Panc1 (cell line): ENCODE measurements at places on chromosomes 6 and 20.

DNA sequence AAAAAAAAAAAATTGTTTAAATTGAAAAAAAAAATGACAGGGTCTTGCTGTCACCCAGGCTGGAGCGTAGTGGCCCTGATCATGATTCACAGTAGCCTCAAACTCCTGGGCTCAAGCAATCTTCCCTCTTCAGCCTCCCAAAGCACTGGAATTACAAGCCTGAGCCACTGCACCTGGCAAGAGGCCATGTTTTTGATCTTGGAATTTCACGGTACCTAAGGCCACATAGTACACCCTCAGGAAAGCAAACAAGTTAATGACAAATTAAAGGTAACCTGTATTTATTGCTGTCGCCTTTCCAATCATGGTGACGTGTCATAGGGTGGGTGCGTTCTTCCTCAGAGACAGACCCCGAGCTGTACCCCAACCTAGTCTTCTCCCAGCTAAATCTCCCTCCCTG is 79.2 kb downstream of the LINC00237 start:
- DNase-seq = no peak

- DNase-seq = no peak
Observed at GRCh38 chr20:37401282-37401929, 55.5 kb downstream of the SRC start.

DNA sequence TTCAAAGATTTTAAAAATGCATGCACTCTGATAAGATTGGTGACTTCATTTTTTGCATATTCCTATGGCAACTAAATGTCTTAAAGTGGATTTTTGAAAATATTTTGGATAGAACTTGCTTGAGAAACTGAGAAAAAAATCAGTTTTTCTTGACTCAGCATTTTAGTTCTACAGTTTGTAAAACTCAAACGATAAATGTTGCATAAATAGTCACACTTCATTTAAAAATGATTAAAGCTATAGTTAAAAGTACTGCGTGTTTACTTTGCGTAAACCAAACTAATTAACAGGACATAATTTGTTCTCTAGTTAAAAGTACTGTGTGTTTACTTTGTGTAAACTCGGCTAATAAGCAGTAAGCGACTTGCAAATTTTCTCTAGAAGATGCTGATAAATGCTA is 28.3 kb upstream of the MEI4 start:
- no peak for DNase-seq

GRCh38 chr20:21225215-21225947 is 77.8 kb upstream of the XRN2 start:
- DNase-seq = no peak

DNA sequence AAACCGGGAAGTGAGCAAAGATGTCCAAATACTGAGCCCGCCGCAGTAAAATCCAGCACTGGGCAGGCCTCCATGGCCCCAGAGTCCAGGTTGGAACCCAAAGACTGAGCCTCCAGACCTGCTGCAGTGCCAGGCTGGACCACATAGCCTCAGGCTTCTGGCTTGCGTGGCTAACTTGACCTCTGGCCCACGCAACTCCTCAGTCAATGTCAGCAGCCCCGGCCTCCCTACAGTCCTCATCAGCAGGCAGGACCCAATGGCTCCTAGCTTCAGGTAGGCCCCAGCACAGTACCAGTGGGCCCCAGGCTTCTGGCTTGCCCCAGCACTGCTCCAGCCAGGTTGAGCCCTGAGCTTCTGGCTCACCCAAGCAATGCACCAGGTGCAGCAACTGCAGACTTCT is 245.1 kb upstream of the AFDN start:
- no peak for DNase-seq

DNA sequence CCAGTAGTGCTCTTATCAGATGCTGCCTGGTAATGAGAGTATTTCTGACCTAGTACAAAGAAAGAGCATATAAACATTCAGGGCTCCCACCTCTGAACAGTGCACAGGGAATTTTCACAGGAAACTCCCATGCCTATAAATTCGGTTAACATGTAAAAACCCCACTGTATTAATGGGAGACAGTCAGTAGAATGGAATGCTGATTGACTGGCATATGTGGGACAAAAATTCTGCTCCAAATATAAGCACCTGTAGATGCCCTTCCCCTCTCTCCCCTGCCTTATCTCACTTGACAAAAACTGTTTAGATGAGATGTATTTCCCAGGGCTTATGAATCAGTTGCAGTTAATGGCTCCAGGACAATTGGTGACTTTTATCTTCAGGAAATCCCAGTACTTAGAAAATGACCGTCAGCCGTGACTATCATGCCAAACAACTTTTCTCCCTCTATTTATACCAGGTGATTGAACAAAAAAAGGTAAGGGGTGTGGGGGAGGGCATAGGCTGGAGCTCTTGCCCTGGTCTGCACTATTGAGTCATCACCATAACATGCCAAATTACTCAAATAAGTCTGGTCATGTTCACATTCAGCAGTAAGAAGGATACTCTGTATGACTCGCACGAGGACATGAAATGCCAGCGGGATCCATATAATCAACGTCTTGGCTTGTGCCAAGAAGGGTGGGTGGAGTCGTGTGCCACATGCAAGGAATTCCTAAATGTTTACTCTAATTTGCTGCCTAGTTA is 176.4 kb upstream of the BMP2 start:
- DNase-seq = no peak

GRCh38 chr6:108368431-108369030 is 73.7 kb downstream of the AFG1L start:
- DNase-seq = no peak

DNA sequence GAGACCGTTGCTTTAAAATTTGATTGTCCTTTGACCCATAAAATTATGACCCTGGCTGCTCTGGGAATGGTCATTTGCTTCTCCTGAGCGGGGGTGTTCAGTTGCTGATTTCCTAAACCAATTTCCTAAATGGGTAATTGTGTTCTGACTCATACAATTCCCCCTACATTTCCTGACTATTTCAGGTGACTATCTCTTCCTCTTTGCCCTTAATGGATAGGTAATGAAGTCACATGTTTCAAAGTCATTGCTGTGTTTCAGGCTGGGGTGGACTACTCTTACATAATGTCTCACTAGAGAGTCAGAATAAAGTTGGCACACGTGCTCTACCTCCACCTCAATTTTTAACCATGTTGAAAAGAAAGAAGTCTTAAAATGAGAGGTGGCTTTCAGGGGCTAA is 109.8 kb downstream of the DOK5 start:
- no peak for DNase-seq

DNA sequence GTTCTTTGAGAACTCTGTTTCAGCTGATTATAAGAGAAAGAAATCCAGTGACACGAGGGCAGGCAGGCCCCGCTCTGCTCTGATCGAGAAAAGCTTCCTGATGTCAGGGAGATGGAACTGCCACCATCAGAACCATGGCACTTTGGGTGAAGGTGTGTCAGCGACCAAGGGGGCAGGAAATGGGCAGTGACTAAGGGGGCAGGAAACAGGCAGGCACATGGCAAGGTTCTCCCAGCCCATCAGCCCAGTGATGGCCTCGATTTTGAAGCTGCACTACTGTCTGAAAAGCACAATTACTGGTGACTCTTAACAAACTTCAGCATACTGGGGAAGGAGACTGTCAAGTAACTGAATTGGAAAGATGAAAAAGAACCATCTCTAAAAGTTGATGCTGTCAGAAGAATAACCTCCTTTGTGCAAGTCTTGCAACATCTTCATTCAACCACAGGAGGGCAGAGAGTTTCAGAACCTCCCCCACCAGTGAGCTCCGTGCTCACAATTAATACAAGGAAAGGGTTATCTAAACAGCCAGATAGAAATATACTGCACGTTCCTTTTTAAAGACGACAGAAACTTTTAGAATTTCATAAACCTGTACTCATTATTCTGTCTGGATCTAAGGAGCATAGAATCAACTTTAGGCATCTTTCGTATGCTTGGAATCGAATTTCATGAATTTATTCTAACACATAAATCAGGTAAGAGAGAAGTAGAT is 39.1 kb downstream of the TMX4 start:
- peak; percentile 17 for DNase-seq

DNA sequence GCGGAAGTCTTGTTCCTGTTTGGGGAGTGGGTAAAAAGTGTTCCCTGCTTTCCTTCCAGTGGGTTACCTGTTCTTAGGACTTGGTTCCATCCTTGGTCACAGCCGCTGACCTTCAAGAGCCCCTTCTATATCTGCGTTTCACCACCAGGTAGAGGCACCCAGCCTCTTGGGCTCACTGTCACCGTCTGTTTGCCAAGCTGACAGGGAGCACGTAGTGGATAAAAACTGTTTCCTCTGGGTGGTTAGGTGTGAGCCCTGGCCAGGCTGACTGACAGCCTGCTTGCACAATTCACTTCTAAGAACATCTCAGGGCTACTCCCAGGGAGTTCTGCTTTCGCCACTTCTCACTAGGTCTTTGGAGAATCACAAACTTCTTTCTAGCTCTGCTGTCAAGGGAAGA is 1.8 kb upstream of the JPH2 start:
- DNase-seq = no peak

DNA sequence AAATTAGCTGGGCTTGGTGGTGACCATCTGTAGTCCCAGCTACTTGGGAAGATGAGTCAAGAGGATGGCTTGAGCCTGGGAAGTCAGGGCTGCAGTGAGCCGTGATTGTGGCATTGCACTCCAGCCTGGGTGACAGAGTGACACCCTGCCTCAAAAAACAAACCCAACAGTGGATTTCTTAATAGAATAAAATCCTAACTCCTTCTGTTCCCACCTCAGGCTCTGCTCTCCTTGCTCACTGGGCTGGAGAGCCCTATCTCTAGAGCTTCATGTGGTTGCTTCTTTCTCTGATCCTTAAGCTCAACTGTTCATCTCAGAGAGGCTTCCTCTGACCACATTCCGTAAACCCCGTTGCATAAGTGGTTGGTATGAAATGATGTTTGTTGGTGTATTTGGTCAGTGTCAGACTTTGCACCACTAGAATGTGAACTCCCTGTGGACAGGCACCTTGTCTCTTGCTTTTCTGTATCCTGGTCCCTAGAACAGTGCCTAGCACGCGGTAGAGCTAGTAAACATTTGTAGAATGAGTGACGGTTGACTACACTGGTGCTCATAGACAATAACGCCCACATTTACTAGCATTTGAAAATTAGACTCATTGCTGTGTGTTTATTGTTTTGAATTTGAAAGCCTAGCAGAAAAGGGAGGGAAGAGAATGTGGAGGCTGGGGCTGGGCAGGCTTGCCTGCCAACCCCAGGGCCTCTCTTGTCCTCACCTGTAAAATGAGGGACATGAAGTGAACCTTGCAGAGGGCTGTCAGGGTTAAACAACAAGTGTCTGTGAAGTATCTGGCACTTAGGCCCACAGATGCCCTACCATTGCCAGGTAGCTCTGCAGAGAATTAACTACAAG is 4.2 kb downstream of the MAPRE1 start:
- no peak for DNase-seq

DNA sequence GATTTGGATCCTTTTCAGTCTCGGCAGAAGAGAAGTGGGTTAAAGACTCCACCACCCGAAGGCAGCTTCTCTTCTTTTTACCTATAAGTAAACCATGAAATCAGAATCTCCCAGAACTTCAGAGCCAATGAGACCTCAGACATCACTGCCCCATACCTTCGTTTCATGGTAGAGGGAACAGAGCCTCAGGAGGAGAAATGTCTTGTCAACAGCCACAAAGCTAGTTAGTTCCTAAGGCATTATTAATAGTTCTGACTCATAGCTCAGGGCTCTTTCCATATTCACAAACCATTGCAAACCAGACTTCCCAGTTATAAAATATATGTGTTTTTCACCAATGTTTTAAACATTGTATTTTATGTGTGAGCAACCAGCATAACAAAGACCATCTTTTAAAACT is 118.7 kb upstream of the RIPOR2 start:
- DNase-seq = no peak

DNA sequence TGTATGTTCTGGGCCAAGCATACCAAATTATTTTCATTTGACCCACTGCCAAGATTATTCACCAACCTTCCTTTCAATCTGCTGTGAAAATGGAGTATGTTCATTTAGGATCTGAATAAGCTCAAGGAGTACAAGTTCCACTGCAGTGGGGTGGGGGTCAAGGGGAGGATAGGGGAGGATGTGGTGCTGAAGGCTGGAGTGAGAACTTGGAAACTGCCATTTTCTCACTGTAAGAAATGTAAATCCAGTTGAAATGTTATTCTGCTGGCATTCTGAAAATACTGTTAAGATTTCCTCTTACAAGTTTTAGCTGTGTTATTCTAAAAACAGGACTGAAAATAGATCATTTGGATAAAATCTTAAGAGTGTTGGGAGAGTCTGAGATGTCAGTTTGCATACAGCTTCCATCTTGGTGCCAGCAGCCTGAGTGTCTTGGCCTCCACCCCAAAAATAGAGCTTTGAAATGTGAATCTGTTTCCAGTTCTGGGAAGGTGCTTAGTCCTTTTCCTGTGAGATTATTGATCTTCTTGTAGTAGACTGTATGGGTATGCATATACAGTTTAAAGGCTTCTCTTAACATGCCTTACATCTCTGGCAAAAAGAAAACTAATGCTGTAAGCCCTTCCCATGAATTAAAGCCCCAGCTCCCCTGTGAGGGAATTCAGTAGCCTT is 84.3 kb downstream of the CTNNBL1 start:
- DNase-seq = no peak

DNA sequence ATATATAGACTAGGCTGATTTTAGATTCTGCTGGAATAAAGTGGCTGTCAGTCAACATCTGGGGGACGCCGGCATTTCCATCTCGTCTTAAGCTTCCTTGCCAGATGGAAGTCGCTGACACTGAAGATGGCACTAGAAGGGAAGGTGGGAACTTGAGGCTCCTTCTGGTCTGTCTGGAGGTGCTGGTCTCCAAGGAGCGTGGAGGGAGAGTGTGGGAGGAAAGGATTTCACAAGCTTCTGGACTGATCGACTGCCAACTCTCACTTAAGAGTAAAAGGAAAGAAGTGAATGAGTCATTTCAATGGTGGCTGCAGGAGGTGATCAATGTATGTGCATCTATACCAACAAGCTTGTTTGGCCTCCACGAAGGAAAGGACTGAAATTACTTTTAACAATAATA is 40.4 kb downstream of the DUSP22 start:
- DNase-seq = no peak

- DNase-seq = no peak
Observed at GRCh38 chr6:105431226-105431625, 28.3 kb upstream of the PREP start.

- no peak for DNase-seq
Observed at GRCh38 chr20:22260506-22260905, 323.9 kb downstream of the FOXA2 start.

- no peak for DNase-seq
Observed at GRCh38 chr6:167394339-167394738, 69.5 kb downstream of the TTLL2 start.

DNA sequence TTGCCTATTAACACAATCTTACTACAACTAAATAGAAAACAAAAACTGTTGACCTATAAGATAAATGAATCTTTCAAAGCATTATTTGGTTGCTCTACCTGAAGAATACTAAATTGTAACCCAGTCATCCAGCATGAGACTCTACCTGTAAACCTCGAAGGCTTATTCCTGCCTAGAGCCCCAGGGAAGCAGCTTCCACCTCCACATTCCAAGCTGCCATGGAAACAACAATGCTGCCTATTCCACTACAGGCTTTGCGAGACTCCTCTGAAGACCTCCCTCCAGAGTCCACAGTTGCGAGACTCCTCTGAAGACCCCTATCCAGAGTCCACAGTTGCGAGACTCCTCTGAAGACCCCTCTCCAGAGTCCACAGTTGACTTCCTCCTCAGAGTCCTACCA is 15.7 kb downstream of the GMDS start:
- DNase-seq = no peak
